IPS-NIHi11 (cell line): ENCODE measurements at places on chromosomes 5 and 9.
A peak's percentile ranks its signal among the peaks of the same experiment; 100 is the strongest.

DNA sequence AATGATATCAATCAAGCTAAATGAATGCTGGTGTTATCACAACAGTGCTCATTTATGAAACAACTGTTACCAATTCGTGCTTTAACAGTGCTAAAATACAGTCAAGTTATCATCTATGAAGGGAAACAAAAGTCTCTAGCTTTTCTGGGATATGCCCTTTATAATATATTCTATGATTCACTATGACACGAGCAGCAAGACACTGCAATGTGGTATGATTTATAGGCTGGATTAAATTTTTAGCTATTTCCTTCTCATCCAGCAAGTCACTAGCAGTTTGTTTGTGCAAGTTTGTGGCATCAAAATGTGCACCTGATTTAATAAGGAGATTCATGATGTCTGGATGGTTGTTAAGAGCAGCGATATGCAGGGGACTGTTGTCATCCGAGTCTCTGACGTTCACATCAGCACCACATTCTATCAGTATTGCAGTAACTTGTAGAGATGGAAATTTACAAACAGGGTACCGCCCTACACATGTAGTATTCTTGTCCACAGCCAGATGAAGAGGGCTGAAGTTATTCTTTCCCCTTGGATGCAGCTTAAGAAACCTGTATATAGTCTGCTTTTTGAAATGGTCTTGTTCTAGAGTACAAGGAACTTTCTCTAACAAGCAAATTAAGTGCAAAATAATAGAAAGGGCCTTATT, 20.3 kb downstream of the FEM1C start:
- no peak for DNase-seq

GRCh38 chr5:170619869-170620268, 116.0 kb downstream of the KCNIP1 start:
- DNase-seq: no peak

- peak; percentile 80 for DNase-seq
Observed at GRCh38 chr9:69971643-69972449, 71.8 kb upstream of the MAMDC2 start.

DNA sequence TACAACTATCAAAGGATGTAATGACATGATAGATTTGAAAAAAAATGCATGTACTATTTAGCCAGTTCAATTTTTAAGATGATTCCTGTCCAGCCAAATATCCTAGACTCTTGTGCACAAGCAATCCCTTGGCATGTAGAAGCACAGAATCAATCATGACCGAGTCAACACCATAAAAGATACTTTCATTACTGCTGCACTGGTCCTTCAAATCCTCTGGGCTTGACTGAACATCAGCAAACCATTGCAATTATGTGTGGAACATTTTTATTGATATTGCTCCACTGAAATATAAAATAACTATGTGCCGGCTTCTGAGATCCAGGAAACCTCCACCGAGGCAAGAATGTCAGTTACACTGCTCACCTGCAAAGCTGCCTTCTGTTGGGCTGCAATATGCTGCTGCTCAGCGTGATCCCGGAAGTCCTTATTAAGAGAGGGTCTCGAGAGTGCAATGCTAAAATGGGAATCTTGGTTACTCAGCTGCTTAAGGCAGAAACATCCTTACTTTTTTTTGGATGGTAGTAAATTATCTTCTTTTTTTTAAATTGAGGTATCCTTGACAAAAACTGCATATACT, 28.7 kb downstream of the INIP start:
- DNase-seq: no peak

DNA sequence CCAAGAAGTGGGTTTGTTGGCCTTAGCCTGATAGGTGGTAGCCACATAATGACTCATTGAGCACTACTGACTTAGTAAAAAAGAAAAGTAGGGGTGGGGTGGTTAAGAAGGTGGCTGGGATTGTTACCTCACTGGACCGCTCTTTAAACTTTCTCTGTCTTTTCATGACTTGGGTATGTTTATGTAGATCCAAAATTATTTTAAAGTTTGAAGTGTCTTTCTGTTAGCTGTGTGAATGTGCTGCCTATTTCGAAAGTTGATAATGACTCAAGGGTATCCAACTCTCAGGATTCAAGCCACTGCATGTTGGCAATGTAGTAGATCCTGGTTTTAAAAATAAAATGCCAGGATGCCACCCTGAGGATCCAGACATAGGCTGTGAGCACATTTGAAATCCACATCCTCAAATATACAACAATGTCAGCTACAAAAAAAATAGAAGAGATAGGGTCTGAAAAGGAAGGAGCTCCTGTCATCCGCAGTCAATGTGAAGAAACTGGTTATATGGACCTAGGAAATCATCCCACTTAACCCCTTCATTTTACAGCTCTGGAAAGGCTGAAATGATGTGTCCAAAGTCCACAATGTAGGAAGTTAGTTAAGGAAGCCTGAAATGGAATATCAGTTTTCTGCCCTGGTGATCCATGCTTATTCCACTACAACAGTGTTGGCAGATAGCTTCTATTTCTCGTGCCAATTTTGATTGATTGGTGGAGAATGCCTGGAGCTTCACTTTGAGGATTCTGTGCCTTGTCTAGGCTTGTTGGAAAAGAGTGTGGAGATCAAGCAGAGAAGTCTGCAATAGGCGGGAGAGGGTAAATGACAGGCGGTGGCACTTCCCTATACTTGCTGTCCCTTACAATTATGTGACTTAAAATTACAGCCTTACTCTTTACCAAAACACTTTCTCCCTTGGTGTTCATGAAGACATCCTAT, 23.4 kb downstream of the ZNF462 start:
- no peak for DNase-seq

DNA sequence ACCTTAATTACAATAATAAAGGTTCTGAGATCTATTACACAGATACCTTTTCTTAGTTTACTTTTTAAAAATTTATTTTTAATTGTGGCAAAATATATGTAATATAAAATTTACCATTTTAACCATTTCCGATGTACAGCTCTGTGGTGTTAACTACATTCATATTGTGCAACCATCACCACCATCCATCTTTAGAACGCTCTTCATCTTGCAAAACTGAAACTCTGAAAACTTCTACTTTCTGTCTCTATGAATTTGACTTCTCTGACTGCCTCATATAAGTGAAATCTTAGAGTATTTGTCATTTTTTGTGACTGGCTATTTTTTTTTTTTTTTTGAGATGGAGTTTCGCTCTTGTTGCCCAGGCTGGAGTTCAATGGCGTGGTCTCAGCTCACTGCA, 26.8 kb downstream of the WWC1 start:
- DNase-seq: no peak

GRCh38 chr9:137311986-137312851, 10.1 kb upstream of the NRARP start:
- DNase-seq: peak; percentile 35

GRCh38 chr5:18491349-18491748, 857.1 kb downstream of the TAF11L14 start:
- no peak for DNase-seq

DNA sequence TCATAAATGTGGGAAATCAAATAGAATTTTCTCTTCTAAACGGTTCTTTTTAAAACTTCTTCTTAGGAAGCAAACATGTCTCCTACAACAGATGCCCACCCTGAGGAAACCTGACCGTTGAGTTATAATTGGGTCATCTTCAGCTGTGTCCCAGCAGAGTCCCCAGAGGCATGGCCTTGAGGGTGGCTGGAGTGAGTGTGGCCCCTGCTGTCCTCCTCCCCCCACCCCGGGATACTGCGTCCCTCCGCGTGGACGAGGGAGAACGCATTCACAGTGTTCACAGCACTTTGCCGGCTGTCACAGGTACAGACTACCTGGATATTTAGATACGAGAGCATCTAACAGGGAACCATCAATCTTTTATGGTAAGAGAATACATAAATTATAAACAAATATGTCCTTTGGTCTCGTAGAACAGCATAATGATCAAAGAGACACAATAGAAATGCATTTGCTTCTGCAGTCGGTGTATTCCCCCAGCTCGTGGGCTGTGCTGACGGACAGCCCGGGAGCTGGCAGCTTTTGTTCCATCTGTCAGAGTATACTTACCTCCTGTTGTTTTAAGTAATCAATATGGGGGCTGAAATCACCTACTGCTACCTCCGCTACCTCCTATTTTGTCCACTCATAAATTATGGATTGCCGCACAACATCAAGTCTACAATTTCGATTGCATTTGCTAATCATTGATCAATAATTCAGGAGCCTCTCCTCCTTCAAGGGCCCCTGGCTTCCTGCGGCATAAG, 214.7 kb downstream of the IRX2 start:
- DNase-seq: no peak

GRCh38 chr9:124929464-124929863, 11.4 kb downstream of the GOLGA1 start:
- no peak for DNase-seq

DNA sequence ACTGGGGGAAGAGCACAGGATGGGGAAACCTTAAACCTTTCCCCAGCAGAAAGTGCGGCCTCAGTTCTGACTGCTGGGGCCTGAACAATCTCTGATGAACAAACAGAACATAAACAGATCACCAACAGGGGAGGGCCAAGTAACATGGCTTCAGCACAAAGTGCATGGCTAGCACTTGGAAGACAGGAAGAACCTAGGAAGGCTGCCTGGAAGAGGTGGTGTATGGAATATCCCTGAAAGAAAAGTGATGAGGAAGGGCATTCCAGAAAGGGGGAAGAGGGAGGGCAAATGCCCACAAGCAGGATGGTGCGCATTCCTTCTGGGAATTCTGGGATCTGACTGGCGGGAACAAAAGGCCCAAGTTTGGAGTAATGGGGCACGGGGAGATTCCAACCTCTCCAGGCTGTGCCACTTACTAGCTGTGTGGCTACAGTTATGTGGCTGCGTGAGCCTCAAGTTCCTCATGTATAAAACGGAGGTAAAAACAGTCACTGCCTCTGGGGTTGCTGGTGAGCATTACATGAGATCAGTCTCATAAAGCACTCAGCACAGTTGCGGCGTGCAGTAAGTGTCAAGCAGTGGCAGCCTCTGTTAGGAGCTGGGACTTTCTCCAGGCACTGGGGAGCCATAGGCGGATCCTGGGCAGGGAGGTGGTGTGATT, 1.6 kb downstream of the PDGFRB start:
- no peak for DNase-seq

DNA sequence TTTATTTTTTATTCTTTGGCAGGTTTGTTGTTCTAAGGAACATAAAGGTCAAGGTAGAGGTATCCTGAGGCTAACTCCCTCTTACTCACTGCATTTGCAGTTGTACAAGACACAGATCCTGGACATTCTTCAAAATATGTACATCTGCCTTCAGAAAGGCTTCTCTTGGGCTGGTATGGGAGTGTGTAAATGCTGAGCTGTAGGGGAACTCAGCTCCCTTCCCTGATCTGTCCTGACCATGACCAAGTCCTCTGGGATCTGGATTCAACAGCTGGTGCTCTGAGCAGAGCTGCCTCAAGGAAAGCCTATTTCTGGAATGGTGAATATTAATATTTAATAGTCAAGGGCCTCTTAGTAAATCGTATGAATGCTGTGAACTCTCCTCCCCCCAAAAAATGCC, 117.4 kb downstream of the PRKACG start:
- DNase-seq: no peak

- peak; percentile 94 for DNase-seq
Observed at GRCh38 chr9:120868676-120869359, 8.2 kb downstream of the PHF19 start.

GRCh38 chr5:148311484-148311883, 739 bp upstream of the SPINK7 start:
- DNase-seq: no peak

DNA sequence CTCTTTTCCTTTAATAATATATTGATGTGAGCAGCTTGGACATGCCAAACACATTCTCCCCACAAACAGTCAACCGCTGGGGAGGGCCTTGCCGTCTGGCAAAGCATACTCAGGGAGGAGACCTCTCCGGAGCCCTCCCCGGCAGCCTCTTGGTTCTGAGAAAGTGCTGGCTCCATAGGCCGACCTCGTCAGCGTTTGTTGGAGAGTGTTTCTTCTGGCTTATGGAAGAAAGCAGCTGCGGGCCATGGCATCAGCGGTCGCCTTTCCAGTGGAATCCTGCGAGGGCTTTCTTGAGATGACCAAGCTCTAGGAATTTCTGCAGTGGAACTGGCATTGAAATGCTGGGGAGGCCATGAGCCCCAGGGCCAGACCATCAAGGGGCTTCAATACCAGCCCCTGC, 405.7 kb upstream of the IRX4 start:
- no peak for DNase-seq

DNA sequence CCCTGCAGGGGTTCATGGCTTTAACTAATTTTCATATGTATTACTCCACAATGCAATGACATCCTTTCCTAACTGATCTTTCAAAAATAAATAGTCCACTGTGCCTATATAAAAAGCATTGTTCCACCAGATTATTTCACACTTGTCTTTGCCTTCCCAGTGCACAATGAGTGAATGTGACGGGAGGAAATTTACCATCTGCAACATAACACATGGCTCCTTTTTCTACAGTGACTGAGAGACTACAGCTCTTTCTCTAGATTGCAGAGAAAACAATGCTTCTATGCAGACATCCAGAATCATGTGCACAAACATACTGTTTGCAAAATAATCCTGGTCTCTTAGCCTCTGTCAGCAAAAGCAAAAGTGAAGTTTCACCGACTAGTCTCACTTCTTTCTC, 483.7 kb upstream of the PIK3R1 start:
- DNase-seq: no peak
